ENCODE measurements at places on chromosomes 2 and 18.

DNA sequence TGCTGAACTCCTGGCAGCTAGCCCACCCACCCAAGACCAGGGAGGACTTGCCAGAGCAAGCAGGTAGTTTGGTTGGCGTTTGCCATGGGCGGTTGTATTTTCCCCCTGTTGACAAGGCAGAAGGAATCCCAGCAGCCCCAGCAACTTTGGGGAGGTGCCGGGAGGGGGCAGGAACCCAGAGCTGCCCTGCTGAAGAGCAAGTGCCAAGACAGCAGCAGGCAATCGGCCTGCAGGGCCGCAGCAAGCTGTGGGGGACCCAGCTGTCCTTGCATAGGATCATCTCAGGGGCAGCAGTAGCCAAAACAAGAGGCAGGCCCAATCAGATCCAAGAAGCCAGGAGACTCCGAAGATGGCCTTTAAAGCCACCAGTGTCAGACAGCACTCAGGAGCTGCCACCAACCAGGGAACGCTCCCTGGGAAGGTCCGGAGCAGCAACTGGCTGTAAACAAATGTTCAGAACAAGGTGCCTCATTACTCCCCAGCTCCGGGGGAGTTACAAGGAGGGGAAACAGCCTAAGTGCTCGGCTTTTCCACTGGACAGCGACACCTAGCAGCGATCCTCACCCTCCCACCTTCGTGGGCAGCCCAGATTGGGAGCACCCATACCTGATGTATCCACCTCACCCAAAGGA lies 2.1 kb downstream of the ST8SIA5 start:
- no peak for DNase-seq

- no peak for DNase-seq
These were observed 28.6 kb downstream of the MDH1 start for GRCh38 chr2:63617366-63617765.

GRCh38 chr2:100211521-100211920 lies 69.1 kb upstream of the AFF3 start:
- DNase-seq: no peak

GRCh38 chr18:74796841-74797576 lies 199.3 kb downstream of the ZNF407 start:
- no peak for DNase-seq

DNA sequence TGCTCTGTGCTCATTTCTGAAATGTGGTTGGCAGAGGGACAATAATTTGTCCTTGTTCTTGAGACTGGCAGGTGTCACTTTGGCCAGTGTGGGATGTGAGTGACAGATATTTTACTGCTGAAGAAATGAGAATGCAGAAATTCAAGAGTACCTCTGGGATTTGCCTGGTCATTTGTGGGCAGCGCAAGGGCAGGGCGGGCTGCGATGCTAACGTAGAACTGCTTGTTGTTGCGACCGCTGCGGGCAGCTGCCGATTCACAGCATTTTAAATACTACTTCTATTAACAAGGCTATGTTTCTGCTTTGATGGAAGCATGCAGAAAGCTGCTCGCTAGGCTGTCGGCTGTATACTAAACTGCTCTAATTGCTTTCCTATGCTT lies 268.6 kb downstream of the FIGN start:
- DNase-seq: no peak

DNA sequence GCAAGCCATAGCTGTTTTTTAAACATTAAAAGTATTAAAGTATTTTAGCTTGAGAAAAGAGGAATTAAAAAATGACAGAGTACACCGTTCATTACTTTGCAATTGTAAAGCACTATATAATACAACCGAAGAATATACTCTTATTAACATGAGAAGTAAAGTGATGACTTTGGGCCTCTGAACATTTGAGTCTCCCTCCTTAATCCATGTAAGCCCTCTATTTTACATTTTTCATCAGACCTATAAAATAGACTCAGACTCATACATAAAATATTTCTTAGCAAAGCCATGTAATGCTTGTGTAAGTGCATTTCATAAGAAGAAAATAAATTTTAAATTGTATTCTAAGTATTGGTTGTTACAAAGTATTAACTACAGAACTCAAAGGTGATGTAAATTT lies 198.6 kb downstream of the LRP1B start:
- DNase-seq: no peak

DNA sequence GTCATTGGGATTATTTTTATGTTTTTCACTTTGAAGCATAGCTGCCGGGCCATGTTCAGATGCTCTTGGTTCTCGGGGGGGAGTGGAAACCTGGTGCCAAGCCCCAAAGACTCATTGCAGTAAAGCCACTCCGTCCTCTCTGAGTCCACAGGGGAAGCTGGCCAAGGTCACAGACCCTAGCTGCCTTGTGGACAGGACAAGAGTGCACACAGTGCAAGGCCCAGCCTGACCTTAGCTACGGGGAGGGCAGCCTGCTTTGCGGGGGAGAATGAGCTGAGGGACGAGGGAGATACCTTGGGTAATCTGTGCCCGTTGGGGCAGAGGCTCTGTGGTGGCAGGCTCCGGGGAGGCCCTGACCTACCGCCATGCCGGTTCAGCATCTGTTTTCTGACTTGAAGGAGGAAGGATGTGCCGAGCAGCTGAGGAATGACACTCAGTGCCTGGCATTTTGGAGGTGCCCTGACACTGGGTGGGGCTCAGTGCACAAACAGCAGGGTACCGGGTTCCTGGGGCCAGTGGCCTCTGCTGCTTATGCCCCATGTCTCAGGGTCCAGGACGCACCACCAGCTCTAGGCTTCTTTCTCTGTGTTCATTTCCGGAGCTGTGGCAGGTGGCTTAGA lies 87.2 kb downstream of the STPG4 start:
- DNase-seq: no peak

DNA sequence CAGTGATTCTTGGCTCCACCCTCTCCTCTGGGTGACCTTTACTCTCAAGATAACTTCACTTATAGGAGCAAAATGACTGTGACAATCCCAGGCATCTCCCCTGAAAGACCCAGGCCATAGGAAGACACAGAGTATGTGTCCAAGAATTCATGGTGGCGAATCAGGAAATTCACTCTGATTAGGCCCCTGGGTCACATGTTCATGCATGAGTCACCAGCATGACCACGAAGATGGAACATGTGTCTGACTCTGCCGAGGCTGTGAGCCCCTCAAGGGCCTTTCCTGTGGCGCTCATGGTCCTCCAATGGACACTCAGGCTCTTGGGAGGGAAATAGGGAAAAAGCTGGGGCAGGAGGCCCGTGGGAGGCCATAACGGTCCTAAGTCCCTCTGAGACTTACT lies 74.0 kb upstream of the TEX51 start:
- no peak for DNase-seq

DNA sequence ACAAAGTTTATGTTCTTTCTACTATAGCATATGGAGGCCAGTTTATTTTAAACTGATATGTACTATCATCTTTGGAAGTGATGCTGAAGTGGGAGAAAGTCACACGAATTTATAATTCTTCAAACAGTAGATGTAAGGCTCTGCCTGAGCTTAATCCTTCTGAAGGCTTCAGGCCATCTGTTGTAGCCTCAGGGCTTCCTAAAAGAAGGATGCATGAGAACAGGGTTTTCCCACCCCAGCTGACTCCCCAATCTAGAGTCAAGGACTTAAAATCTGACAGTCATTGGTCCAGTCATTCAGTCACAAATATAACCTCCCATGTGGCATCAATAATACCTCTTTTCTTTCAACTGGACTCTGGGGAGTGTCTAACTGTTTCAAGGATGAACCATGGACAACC lies 330.5 kb downstream of the KCNS3 start:
- no peak for DNase-seq

DNA sequence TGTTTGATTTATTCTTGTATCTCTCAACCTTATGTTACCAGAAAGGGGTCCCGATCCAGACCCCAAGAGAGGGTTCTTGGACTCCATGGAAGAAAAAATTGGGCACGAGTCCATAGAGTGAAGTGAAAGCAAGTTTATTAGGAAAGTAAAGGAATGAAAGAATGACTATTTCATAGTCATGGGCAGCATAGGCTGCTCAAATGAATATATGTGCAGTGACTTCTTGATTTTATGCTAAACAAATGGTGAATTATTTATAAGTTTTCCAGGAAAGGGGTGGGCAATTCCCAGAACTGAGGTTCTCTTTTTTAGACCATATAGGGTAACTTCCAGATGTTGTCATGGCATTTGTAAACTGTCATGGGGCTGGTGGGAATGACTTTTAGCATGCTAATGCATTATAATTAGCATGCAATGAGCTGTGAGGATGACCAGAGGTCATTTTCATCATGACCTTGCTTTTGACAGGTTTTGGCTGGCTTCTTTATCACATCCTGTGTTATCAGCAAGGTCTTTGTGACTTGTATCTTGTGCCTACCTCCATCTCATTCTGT lies 832.4 kb upstream of the CDH2 start:
- no peak for DNase-seq

- DNase-seq: no peak
These were observed 78.7 kb upstream of the PNPT1 start for GRCh38 chr2:55772109-55772980.

DNA sequence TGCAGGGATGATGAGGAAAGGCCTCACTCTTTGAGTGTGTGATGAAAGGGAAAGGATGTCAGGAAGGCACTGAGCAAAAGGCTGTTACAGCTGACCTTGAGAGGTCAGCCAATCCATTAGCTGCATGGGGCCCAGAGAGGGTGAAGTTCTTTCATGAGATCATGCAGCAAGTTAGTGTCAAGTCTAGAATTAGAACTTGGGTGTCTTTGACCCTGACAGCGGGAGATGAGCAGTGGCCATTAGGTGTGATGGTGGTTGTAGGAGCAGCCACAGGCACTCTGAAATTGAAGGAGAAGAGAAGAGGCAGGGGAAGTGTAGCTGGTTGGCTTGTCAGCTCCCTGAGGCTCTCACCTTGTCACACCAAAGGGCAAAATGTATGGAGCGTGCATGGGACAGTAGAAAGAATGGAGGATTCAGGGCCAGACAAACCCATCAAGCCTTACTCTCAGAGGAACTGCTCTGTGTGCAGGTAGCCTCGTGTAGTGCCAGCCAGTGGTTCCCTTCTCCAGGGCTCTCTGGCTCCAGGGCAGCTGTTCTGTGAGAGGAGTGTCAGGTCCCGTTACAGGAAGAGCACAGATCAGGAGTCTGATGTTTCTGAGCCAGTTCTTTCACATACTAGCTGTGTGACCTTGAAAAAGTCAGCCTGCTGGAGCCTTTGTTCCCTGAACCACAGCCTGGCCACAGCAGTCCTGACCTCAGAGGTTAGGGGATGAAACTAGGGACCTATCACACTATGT lies 35.9 kb downstream of the MAP4K4 start:
- DNase-seq: no peak

DNA sequence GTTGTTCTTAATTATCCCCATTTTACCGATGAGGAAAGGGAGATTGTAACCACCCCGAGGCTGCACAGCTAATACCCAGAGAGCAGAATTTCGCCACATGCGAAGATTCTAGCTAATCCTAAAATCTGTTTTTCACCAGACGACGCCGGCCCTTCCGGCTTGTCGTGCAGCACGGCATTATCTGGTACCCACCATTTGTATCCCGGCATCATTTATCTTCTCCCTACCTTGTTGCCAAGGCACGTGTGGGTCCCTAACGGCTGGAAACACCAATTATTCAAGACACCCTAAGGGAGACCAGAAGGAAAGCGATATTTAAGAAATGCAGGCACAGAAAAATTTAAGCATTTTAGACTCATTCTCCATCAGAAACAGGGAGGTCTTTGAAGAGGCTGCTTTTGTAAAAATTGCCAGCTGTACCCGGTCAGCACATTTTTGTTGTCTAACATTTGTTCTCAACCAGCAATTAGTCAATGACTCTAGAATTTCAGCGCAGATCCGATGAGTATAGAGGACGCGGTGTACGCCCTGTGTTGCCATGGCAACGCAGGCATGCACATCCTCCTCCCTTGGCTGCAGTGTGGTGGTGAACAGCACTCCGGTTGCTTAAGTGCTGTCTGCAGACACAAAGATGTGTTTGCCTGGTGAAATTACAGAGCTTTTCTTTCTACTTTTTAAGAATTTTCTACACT lies 111.6 kb downstream of the AGAP1 start:
- DNase-seq: no peak

DNA sequence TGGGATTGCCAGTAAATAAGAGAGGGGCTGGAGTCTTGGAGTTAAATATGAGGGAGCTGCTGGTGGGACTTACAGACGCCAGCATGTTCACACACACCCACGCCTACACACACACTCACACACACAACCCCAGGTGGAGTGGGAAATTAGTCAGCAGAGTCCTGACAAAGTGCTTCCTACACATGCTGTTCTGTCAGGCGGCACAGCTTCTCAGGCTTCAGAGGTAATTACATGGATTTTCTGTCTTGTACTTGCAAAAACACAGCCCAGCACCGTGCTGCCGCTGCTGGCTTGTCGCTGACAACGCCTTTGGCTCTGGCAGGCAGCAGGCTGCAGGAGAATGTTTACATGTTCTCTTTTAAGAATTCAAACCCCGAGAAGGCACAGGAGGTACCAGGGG lies 1186.3 kb upstream of the CELF4 start:
- DNase-seq: no peak

- no peak for DNase-seq
These were observed 2.8 kb downstream of the IRS1 start for GRCh38 chr2:226796840-226797288.

GRCh38 chr2:150643114-150643725 lies 155.8 kb upstream of the RND3 start:
- no peak for DNase-seq

- DNase-seq: no peak
These were observed 45.3 kb upstream of the PSME4 start for GRCh38 chr2:54015798-54016699.

- no peak for DNase-seq
These were observed 199.8 kb downstream of the MYT1L start for GRCh38 chr2:2131075-2131789.

- DNase-seq: no peak
These were observed 68.7 kb upstream of the FN1 start for GRCh38 chr2:215504547-215504946.

DNA sequence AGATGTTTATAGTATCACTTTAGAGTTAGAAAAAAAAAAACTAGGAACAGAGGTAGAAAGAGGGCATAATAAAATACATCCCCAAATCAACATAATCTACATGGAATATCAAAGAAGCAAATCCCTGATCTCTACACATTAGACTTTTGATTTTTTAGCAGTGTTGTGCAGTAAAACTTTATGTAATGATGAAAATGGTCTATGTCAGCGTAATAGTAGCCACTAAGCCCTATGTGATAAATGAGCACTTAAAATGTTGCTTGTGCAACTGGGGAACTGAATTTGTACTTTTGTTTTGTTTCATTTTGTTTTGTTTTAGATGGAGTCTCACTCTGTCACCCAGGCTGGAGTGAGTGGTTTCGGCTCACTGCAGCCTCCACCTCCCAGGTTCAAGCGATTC lies 36.3 kb downstream of the LNPK start:
- DNase-seq: no peak

GRCh38 chr2:9251154-9252001 lies 44.8 kb downstream of the ASAP2 start:
- DNase-seq: no peak
